ENCODE measurements at places on chromosomes 1 and 21.
A peak's percentile ranks its signal among the peaks of the same experiment; 100 is the strongest.

GRCh38 chr1:205448540-205449253 is 7.1 kb downstream of the BLACAT1 start:
- no peak for DNase-seq

GRCh38 chr1:167095368-167095767 is 1.5 kb downstream of the STYXL2 start:
- DNase-seq = no peak

DNA sequence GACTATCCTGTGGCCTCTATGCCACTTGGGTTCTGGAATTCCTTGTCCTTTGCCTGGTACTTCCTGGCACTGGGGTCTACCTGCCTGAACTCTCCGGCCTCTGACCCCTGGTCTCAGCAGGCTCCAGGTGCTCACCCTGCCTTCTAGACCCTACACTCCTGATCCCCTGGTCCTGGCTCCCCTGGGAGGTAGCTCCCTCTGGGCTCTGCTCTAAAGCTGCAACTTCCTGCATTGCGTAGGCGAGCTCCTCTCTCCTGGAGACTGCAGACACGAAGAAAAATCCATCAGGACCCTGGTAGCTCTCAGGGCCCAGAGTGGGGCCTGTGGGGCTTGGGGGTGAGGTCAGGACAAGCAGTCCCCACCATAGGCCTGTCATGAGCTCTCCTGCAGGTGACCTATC is 7.8 kb upstream of the PLEKHG5 start:
- DNase-seq = no peak

DNA sequence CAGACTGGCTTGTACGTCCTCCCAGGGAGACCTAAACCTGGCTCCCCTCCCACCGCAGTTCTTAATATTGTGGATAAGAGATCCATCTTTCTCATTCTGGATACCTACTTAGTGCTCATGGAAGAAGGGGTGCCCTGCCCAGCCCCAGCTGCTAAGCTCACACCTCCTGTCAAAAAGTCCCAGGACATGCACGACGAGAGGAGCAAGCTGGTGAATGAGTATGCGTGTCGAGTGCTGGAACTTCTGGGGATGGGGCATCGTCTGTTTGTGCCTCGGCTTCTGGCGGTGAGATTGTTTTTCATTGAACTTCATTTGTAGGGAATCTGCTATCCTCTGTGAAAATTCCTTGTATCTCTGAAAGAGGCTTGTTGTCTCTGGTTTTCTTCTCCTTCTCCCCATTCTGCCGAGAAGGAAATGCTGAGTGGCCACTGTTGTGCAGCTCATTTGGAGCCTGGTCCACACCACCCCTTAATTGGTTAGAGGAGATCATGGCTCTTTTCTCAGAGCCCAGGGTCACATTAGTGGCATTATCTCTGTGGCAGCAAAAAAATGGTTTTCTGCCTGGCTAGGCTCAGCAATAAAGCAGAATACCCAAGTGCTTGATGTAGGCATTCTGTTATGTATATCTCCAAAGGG is 199.4 kb upstream of the CACYBP start:
- DNase-seq = peak; percentile 26
